ENCODE measurements at places on chromosomes 7 and 10.

DNA sequence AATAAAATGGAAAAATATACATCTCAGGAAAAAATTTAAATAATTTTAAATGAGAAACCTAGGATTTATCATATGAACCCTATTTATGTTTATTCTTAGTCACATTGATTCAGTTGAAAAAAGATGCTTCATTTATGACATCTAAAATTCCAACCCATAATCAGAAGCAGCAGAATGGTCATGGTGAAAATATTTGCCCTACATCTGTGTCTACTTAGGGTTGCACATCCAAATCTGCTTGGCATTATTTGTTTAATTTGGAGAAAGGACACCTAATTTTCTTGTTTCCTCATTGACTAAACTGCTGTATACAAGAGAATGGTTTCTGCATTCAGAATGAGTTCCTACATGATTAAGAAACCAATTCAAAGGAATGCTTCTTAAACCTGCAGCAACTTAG is 72.9 kb upstream of the SKAP2 start:
- no peak for DNase-seq

DNA sequence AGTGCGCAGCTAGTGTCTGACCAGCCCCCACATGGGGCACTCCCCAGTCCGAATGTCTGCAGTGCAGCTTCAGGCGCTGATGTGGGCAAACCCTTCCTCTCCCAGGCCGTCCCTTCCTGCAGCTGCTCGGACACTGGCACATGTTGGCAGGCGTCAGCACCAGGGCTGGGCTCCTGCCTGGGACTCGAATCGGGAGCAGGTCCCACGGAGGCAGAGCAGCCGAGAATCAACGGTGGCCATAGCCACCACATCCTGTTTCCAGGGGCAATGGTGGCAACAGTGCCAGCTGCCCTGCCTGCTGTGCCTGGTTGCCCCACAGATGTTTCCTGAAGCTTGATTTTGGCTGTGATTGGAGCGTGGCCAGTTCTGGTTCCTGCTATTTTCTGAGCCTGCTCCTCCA is 65.8 kb downstream of the MGMT start:
- no peak for DNase-seq

DNA sequence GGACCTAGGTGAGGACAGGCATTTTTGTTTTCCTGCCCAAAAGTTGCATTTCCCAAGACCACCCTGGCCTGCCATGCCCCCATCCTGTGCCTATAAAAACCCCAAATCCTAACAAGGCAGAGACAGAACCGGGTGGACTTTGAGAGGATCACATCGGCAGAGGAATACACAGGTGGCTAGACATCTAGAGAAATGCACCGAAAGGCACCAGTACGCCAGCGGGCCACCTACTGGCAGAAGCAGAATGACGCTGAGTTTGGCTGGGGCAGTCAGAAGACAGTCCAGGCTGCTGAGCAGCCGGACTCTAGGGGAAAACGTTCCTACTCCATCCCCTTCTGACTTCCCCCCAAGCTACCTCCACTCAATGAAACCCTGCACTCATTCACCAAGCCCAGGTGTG is 2.8 kb downstream of the AKR1C4 start:
- DNase-seq = no peak

DNA sequence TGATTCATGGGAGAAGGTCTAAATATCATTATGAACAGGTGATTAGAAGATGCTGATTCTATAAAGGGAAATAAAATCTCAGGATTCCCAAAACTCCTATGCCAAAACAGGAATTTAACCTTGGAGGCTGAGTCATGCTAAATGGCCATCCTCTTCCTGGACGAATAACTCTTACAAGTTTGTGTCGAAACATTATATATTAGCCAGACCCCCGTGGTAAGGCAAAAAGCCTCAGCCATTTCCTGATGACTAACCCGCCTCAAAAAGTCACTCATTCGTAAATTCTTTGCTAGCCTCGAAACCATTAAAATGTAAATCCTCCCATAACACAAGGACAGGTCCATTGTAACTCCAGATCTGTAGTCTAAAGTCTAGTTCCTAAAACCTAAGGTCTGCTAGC is 32.0 kb downstream of the CUL2 start:
- no peak for DNase-seq

DNA sequence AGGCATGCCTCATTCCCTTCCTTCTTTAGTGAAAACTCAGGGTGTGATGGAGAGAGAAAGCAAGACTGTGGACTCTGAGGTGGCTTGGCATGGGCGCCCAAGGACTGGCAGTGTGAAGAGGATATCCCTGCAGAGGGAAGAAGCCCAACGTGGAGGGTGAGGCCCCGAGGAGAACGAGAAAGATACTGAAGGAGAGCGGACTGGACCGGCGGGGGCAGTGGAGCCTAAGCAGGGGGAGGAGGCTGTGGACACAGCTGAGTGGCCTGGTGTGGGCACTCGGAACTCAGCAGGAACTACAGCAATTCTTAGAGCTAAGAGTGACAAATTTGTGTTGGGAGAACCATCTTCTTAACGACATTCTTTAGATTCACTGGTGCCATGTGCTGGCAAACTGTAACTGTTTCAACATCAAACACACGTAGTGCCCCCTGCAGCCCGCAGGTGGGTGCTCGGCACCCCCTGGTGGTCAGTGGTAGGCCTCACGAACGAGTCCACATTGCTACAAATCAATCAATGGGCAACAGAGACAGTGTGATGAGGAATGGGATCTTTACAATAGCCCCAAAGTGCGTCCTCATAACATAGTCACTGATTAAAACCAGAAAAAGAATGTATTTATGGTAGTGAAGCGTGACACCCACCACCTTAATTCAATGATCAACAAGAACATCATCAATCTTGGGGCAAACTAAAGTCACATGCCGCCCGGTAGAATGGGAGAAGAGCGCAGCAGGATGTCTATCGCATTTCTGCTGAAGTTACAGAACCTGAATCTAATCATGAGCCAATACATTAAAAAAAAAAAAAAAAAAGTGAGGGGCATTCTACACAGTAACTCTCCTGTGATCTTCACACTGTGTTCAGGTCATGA is 2.0 kb upstream of the SFTPA1 start:
- DNase-seq = no peak

DNA sequence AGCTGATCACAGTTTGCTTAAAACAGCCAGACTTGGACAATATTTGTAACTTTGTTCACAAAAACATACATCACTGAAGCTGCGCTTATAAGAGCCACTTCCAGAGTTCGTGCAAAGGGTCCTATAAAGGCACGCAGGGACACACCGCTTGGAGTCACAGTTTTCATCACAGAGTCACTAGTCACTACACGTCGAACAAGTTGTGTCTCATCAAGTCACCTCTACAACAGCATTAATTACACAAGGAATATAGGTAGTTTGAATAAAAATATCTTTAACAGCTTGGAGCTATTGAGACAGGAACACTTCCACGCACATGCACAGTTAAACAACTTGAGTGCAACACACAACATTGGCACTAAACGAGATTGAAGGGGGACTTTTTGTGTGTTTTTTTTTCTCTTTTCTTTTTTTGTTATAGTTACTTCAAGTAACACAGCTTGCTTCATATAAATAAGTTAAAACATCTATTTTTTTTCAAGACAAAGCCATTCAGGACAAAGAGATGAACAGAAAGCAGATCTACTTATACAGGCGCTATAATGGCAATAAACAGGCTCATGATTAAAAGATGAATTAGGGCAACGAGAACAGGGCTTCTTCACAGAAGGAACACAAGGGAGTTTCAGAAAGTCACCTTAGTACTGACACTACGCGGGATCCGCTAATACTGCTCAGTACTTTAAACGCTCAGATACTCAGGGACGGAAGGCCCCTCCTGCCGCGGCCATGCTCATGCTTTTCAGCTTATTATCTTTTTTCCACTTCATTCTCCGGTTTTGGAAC is 2.2 kb downstream of the HOXA5 start:
- no peak for DNase-seq

GRCh38 chr7:49527182-49527581 is 246.3 kb upstream of the VWC2 start:
- DNase-seq = no peak

DNA sequence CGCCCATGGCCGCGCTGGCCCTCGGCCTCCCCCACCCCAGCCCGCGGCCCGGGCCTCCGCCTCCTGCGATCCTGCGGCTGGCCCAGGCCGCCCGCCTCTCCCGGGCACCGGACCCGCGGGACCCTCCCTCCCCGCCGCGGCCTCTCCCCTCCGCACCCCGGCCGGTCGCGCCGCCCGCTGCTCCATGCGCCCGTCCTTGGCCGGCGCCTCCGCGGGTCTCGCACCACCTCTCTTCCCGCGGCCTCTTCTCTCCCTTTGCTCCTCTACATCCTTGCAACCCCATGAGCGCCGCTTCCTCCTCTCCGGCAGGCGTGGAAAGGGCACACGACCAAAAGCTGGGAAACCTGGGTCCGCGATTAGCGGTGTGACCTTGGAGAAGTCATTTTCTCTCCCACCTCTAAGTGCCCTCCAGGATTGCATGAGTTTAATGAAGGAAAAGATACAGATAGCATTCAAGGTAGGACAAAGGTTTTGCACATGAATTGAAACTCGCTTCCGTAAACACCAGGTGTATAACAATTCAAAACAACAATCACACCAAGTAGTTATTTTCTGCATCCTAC is 448 bp upstream of the SRPK2 start:
- no peak for DNase-seq

GRCh38 chr10:5582736-5583135 is 58.0 kb downstream of the CALML3 start:
- no peak for DNase-seq

DNA sequence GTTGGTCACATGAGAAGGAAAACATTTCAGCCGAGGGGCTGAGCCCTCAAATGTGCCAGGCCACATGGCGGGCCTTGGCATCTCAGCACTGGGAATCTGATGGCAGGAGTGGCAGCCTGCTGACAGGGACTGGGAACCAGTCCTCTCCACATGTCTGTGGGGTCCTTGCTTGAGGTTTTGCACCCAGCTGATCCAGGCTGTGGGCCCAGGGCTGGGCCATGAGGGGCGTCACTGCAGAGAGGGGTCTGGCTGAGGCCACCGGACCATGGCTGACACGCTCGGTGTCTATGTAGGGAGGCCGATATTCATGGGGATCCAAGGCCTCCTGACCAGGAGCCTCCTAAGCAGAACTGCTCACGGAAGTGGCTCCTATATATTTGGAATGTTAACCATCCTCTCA is 31.0 kb upstream of the PWWP2B start:
- no peak for DNase-seq

DNA sequence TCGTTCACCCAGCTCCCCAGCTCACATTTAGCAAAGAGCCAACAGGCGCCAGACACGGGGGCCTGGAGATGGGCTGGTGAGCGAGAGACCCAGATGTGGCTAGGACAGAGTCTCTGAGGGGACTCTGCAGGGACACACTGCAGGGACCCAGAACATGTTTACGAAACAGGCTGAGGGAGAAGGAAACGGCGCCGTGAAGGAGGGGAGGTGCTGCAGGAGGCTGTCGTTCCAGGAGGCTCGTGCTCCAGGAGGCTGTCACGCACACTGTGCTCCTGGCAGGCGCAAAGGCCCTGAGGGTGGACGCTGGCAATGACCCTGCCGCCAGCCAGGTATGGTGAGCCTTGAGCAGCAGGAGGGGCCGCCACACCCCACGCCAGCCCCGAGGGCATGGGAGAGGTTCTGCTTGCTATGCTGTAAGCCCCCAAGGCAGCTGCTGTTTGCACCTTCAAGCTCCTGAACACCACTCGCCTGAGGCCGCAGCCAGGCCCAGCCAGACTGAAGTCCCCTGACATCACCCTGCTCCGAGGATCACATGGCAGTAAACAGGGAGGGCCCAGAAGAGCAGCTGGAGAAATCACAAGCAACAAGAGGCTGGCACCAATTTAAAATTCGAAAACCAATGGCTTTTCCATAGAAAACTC is 27.3 kb downstream of the ADAP1 start:
- no peak for DNase-seq

DNA sequence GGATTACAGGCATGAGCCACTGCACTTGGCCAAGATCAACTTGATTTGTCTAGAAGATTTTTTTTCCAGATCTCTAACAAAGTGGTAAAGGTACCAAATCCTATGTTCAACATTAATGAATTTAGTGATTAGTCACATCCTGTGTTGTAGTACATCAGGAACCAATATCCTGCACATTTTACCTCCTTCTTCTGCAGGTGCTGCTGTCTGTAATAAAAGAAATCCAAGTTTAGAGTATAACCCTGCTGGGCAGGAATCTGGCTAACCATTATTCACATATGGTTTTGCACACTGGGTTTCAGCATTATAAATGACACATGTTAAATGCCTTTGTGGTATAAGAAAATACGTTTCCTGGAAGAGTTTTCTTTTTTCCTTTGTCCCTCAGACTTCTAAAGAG is 10.8 kb downstream of the PARD3 start:
- DNase-seq = no peak

DNA sequence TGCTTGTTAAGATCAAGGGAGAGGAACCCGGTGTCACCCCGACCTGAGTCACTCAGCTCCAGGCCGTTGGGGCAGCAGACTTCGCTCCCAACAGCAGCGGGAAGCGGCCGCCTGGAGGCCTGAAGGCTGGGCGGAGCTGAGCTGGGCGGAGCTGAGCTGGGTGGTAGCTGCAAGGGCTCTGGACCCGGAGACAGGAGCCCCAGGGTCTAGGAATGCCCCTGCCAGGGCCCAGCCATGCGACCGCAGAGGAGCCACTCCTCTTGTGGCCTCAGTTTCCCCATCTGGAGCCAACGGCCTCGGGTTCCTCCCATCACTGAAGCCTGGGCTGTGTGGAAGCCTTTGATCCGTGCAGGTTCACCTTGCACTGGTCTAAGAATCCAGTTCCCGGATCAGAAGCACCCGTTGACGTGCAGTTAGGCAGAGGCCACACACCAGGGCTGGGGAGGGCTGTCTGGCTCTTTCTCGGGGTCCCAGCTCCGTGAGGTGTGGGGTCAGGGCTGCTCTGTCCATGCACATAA is 21.9 kb upstream of the DPYSL4 start:
- DNase-seq = no peak

Measured in cortex of kidney (tissue), 1 donor.